ENCODE measurements at places on chromosomes 6 and 20. TPM values are rescaled to one million over a fixed set of nuclear protein-coding genes. Genes with fewer than 3 reads are reported as not detected.

DNA sequence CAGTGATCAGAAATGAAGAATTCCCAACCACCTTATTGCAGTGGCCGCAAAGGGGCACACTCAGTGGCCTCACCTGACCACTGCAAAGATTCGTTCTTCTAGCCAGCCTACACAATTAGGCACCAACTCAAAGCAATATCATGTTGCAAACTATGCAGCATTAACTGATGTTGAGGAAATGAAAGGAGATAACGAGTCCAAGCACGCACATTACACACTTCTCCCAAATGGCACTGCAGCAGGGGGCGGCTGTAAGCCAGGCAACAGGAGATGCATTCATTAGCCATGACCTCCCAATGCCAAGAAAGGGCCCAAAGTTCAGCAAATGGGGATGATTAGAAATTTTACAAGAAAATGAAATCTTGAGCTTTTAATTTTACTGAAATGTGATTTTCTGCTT lies 39.3 kb downstream of the ATXN1 start:
- no peak for ATAC-seq

DNA sequence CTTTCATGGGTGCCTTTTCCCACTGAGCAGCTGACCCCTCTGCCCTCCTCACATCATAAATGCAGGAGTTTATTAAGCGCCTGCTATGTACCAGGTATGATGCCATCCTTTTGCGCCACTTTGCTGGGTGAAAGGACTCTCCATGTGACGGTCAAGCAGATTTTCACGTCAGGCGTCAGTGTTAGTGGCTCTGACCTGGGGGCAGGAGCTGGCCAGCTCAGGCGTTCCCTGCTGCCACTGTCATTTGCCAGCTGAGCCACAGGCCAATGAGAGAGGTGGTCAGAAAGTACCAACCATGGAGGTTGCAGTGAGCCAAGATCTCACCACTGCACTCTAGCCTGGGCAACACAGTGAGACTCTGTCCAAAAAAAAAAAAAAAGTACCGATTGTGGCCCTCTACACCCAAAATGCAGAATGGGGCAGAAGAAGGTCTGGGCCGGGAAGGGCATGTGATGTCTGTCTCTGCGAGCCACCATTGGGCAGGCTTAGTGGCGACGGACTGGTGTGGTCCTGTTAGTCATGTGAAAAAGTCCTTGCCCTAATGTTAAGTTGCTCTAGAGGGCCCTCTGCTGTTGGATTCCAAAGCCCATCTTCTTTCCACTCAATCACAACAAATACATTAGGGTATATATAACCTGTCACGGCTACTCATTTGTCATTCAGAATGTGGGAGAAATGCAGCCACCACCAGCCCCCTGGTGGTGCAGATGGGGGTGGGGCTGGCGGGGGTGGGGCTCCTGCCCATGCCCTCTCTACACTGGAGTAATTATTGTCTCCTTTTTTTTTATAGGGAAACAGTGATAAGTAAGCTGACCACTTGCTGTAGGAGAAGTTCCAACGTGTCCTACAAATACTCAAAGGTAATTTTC lies 18.4 kb upstream of the SLC22A1 start:
- ATAC-seq, result no peak

GRCh38 chr6:16503241-16503775 lies 258.0 kb downstream of the ATXN1 start:
- no peak for ATAC-seq

DLL1 gene
- 5.3 TPM for total RNA-seq

TCF21 gene
- 30.1 TPM for total RNA-seq

GRCh38 chr6:129029778-129030177 lies 146.8 kb downstream of the LAMA2 start:
- ATAC-seq, result no peak

DNA sequence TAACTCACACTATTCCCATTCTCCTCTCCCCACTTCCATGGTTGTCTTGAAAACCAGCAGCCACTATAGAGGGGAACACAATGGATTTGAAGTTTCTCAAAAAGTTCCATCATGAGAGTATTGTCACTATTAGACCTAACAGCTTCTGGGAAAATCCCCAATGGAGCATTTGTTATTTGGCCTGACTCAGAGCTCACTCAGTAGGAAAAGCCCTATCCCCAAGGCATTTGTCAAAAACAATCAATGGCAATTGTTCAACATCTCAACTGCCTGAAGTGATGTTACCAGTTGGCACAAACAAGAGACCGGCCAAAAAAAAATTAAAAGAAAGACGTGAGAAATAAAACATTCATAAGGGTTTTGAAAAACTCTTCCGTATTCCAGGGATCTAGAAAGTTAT lies 98.8 kb downstream of the MYLK4 start:
- no peak for ATAC-seq
